ENCODE measurements at places on chromosomes 12 and 14.
A peak's percentile ranks its signal among the peaks of the same experiment; 100 is the strongest.

GRCh38 chr12:27162229-27162537 is 79.8 kb upstream of the C12orf71 start:
- DNase-seq: no peak

- DNase-seq: no peak
Observed at GRCh38 chr12:11147420-11147819, 13.0 kb upstream of the TAS2R30 start.

DNA sequence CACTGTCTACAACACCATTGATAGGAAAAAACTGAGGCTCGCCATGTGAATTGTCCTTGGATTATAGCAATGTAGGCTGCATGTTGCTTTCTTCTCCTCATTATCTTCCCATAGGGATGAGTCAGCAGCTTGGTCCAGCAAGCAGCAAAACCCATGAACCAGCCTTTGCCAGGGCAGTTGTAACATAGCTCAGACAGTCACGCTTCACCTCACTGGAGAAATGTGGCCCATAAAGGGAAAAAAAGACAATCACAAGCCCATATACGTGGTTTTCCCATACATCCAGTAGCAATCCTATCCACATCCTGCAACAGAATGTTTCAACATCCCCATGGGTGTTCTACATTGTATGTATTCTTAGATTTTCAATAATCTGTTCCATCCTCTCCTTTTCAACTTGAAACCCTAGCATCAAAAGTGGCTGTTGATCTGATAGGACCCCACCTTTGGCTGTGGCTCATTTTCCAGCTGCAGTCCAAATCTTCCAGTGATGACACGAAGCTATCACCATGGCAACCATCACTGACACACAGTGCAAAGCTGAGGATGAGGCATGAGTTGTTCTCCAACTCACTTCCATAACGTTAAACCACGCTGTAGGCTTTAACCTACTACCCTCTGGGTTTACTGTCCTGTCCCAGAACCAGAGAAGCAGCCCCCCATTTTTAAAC is 34.0 kb downstream of the GRIN2B start:
- DNase-seq: no peak

DNA sequence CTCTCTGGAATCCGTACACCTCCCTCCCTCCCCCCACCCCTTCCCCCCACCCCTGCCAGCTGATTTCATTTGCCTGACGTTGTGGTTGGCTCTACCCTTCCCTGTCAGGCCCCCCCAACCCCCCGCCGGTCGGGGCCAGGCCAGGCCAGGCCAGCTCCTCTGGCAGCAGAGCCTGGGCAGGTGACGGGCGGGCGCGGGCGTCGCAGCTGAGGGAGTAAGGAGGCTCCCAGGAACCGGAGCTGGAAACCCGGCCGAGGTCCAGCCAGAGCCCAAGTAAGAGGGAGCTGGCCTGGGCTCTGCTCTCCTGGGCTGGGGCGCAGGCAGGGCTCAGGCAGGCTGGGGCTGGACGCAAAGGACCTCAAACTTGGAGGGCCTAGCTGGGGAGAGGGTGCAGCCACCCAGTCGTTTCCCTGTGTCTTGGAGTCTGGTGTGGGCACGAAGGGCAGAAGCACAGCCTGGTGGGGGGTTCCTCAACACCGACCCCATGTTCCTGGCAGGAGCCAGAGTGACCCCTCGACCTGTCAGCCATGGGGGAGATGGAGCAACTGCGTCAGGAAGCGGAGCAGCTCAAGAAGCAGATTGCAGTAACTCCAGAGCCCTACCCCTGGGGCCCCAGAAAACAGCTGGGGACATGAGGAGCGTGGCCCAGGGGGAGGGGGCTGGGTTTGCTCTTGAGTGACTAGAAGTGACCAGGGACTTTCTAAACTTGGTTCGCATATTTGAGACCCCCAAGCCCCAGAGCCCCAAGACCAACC is at the start of gene GNB3:
GNB3 (plus strand) TSS at position 165 of the 755 bp plus-strand sequence; CDS start at position 528, 363 bp downstream.
- no peak for DNase-seq

DNA sequence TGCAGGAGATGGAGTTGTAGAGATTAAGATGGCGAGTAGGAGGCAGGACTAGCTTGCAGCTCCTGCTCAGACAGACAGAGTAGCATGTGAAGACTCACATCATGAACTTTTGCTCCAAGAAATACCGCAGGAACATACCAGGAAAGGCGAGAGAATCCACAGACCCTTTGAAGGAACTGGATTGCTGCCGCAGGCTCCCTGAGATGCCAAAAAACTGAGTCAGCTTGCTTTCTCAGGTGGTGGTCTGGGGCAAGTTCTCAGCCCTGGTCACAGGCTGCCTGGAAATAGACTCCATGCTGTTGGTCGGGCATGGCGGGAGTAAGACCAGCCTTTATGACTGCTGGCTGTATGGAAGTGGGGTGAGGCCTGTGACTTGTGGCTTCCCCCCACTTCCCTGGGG is 163.6 kb upstream of the NAV3 start:
- no peak for DNase-seq

GRCh38 chr14:29749327-29749726 is 178.3 kb downstream of the PRKD1 start:
- DNase-seq: peak; percentile 44

DNA sequence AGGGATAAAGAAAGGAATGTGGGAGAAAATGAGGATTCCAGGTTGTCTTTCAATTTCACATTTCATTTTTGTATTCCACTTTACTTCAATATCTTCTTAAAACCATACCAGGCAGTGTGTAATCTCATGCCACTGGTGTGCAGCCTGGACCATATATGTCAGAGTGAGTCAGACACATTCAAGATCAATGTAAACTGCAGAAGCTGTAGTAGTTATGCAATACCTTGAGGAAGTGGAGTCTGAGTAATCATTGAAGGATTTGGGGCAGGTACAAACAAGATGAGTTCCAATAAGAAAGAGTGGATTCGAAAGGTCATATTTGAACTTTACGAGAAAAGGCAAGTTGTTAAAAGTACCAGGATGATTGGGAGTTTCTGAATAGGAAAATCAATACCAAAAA is 14.1 kb downstream of the PLCZ1 start:
- DNase-seq: no peak

DNA sequence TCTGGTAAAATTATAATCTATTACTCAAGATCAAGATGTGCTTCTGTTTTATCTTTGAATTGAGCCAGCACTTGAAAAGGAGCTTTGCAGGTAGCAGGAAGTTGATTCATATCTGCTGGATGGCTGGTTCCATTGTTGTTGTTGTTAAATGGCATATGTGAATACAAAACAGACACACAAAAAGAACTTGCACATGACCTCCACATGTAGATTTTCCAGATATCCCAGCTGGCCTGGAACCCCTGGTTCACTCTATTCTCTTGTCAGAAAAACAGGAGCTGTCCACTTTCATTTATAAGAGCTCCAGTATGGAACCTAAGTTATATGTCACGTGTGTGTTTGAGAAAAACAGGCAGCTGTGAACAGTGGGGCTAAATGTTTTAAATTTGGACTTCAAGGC is 273.9 kb downstream of the TMEM132D start:
- DNase-seq: no peak

GRCh38 chr12:53224061-53224896 is 7.7 kb downstream of the RARG start:
- DNase-seq: no peak

DNA sequence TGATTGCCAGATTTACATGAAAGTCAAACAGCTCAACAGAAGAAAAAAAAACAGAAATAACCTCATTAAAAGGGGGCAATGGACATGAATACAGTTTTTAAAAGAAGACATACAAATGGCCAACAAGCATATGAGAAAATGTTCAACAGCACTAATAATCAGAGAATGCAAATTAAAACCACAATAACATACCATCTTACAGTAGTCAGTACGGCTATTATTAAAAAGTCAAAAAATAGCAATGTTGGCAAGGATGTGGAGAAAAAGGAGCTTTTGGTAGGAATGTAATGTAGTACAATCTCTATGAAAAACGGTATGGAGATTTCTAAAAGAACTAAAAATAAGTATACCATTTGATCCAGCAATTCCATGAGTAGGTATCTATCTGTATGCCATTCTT is 272.1 kb downstream of the CEP128 start:
- DNase-seq: no peak

DNA sequence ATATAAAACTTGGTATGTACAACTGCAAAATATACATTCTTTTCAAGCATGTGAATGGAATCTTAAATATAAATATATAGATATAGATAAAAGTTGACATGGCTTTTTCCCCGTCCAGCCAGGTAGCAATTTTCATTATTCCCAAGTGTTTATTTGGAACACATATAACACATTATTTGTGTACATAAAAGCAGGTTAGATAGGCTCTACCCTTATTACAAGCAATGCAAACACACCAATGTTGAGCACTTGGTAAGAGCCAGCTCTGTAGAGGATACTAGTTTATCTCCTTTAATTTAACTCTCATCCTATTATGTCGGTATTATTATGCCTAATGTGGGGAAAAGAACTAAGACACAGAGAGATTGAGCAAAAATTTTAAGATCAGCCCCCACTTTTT is 7.0 kb upstream of the INSM2 start:
- DNase-seq: no peak

DNA sequence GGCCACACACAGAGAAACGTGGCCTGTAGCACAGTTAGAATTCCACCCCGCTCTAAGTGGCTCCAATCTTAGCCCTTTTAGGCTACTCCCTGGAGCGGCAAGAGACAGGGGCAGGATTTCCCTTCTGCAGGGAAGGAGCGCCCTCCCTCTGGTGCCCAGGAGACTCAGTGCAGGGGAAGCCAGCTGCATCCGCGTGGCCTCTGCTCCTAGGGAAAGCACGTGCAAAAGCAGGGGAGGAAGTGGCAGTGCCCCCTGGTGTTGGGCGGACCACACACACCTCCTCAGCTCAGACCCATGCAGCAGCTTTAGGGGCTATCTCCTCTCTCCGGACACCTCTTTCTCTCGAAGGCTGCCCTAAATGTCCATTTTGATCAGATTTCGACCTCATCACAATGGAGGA is 50.0 kb downstream of the SPRING1 start:
- peak; percentile 42 for DNase-seq

DNA sequence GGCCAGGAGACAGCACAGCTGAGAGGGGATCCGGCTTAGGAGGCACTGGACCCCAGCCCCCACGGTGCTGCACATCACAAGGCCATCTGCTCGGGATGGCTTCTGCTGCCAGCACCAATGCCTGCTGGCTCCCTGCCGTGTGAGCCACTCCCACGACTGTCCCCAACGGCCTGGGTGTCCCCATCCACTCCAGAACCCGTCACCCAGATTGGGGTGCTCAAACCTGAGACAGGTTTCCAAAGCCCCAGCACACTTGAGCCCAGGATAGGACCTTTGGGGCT is 102.4 kb downstream of the RFLNA start:
- no peak for DNase-seq

DNA sequence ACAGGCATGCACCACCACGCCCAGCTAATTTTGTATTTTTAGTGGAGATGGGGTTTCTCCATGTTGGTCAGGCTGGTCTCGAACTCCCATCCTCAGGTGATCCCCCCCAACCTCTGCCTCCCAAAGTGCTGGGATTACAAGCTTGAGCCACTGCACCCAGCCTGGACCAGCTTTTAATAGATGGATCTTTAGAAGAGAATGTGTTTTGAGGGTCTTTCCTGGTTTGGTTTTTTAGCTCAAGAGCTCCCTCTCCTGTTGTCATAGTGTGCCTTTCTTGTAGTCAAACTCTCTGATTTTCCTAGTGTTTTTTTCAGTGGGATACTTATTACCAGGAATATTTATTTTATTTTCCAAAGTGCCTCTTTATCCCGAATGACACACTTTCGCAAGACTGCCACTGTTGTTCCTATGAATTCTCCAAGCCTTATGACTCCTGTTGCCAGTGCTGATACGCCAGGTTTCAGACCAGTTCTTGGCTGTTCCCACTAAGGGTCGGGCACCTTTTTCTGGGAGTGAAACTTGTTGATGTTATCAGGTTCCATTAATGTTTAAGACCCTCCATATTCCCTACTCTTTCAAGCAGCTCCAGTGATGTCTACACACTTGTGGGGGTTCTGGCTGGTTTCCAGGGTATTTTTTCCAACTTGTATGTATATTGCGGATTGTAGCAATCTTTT is 31.5 kb upstream of the LIMA1 start:
- peak; percentile 21 for DNase-seq

DNA sequence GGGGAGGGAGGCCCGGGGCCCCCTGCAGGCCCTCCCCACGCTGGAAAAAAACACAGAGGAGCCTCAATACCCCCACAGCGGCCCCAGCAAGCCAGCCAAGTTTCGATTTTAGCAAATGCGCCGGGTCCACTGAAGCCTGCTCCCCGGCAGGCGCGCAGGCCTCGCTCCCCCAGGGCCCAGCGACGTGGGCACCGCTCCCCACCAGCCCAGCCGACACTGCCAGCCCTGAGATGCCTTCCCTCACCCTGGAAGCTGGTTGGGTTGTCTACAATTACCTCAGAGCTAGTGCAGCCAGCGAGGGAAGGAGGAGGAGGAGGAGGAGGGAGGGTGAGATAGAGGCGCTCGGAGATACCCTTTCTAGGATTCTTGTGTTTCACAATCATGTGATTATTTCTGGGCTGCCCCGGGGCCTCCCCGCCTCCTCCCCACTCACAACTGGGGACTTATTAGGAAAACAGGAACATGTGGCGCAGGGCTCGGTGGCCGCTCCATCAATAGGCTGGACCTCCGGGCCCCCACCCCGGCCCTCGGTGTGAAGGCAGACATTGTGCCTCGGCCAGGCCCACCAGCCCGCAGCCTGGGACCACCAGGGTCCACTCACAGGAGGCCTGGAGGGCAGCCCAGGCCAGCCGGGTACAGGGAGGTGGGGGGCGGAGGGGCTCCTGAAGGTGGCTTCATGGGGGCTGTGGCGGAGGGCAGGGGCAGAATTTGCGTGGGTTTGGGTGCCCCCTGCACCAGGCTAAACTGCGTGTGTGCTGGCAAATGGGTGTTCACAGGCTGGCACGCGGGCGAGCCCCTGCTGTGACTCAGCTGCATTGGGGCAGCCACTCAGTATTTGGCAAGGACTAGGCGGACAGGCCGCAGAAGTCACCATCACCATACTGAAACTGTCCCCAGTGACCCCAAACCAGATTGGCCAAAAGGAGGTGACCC is 109.9 kb downstream of the NCOR2 start:
- no peak for DNase-seq

DNA sequence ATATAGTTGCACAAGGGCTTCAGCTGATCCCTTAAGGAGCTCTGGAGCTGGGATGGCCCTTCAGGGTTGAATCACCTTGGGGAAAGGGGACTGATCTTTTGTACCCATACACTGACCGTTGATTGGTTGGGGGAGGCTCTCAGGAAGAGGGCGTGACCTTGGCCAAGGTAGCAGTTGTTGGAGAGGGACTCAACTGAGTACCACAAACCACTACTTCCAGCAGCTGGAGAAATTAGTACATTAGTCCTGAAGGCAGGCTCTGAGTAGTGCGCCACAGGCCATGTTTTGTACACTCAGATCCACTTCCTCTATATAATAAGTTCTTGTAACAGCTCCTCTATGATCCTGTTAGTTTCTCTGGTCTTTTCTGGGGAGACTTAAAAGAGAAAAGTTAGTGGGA is 317.6 kb downstream of the CCDC91 start:
- DNase-seq: no peak
